ENCODE measurements at places on chromosomes 3 and 15.

GRCh38 chr15:62928242-62928999, 114.1 kb upstream of the TPM1 start:
- H3K4me3 ChIP-seq: no peak overlapping the region
- H3K36me3 ChIP-seq: no peaks in the 10 kb centered on the region
- H3K27ac ChIP-seq: peak overlapping the region; percentile 65
- no peaks in the 10 kb centered on the region for H3K27me3 ChIP-seq
- peaks cover 33% of the 10 kb centered on the region for H3K4me1 ChIP-seq

GRCh38 chr3:127389913-127390312, 102.1 kb upstream of the PRR20G start:
- H3K4me3 ChIP-seq: no peak overlapping the region
- no peaks in the 10 kb centered on the region for H3K36me3 ChIP-seq

GRCh38 chr3:149038322-149038721, 47.0 kb downstream of the GYG1 start:
- H3K4me1 ChIP-seq: no peaks in the 10 kb centered on the region
- no peaks in the 10 kb centered on the region for H3K27me3 ChIP-seq
- peaks cover 5% of the 10 kb centered on the region for H3K36me3 ChIP-seq

DNA sequence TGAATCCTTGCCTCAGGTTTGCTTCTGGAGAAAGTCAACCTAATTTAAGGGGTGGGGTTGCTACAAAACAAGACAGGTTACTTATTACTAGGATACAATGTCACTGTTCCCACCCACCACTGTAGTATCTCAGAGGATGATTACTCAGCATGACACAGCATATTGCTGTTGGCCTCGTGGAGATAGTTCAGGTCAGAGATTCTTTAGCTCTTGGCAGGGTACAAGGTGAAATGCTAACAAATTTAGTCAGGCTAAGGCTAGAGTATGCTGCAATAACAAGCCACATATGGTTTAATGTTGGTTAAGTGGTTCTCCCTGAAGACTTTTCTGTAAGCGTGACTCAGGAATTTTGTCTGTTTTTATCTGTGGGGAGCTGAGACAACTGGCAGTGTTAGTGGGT, 161.8 kb downstream of the EDEM1 start:
- no peak for DNase-seq
- no peaks in the 10 kb centered on the region for H3K4me1 ChIP-seq
- H3K36me3 ChIP-seq: no peaks in the 10 kb centered on the region
- no peak overlapping the region for H3K27ac ChIP-seq
- no peak overlapping the region for H3K4me3 ChIP-seq

- H3K4me3 ChIP-seq: no peak overlapping the region
- DNase-seq: no peak
- H3K36me3 ChIP-seq: no peaks in the 10 kb centered on the region
- no peak overlapping the region for H3K27ac ChIP-seq
- H3K27me3 ChIP-seq: no peaks in the 10 kb centered on the region
Observed at GRCh38 chr3:134020135-134020680, 9.5 kb downstream of the SLCO2A1 start.

DNA sequence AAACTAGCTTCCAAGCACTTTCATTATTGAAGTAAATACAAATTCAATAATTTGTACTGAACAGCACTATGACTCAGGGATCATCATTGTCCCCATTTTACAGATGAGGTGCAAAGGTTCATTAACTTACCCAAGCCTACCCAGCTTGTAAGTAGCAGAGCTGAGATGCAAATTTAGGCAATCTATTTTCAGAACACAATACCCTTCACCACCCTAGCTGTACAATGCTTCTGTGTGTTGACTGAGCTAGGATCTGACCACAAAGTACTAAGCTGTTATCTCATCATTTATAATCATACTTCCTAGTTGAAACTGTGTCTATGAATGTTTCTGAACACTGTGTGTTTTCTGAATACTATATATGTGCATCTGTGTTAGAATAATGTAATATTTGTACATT, 3.2 kb upstream of the ILDR1 start:
- no peak overlapping the region for H3K27ac ChIP-seq
- DNase-seq: no peak
- H3K4me3 ChIP-seq: no peak overlapping the region
- H3K36me3 ChIP-seq: no peaks in the 10 kb centered on the region
- H3K4me1 ChIP-seq: no peaks in the 10 kb centered on the region

GRCh38 chr15:39132070-39132469, 448.8 kb upstream of the THBS1 start:
- no peak for DNase-seq
- peaks cover 18% of the 10 kb centered on the region for H3K4me1 ChIP-seq
- H3K27ac ChIP-seq: no peak overlapping the region
- no peaks in the 10 kb centered on the region for H3K27me3 ChIP-seq

GRCh38 chr3:123508178-123508577, 59.3 kb upstream of the ADCY5 start:
- H3K4me3 ChIP-seq: no peak overlapping the region
- no peaks in the 10 kb centered on the region for H3K36me3 ChIP-seq
- H3K4me1 ChIP-seq: no peaks in the 10 kb centered on the region
- no peak overlapping the region for H3K27ac ChIP-seq
- no peaks in the 10 kb centered on the region for H3K27me3 ChIP-seq
- no peak for DNase-seq
